Panc1 (cell line): ENCODE measurements at places on chromosomes 1 and 21.

- no peak for DNase-seq
These were observed 4.6 kb upstream of the BTG2 start for GRCh38 chr1:203300441-203301330.

DNA sequence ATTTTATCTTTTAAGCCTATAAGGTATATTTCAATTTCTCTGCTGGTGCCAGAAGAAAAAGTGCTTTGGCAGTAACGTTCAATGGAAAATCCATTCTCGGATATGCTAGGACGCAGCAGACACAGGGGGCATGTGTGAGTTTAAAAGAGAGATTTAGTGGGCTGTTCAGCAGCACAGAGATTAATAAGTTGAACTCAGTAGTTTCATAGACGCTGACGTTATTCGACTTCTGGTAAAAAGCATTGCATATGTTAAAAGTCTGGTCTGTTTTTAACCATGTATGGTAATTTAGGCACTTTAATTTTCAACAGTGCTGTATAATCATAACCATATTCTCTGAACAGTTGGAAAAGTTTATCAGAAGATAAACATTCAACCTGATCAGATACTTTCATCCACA is 99.6 kb downstream of the ATP6V1G3 start:
- DNase-seq: no peak

GRCh38 chr1:222049176-222049575 is 307.3 kb upstream of the DUSP10 start:
- DNase-seq: no peak

DNA sequence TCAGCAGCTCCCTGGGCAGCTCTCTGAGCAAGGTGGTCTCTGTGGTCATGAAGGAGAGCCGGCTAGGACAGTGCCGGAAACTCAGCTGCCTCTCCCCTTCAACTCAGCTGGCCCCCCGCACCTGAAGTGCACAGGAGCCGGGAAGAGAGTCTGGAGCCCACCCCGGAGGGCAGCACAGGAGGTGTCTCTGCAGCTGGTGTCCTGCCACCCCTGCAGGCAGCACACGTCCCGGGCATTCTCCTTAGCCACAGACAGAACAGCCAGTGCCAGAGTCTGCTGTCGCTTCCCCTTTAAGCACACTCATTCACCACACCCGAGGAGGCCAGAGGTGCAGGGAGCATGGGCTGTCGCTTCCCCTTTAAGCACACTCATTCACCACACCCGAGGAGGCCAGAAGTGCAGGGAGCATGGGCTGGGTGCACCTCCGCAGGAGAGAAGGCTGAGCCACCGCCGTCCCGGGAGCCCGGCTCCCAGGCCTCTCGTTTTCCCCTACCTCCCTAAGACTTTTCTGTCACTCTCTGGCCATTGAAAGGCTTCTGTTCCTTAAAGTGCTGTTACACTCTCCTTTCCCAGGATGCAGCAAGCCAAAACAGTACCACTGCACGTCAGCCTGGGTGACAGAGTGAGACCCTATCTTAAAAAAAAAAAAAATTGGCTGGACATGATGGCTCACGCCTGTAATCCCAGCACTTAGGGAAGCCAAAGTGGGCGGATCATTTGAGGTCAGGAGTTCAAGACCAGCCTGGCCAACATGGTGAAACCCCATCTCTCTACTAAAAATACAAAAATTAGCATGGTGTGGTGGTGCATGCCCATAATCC is 16.9 kb upstream of the SAMD11 start:
- DNase-seq: no peak
